SJSA1 (cell line): ENCODE measurements at places on chromosomes 11 and 22.

GRCh38 chr11:89321401-89321800, 143.7 kb downstream of the TYR start:
- DNase-seq = no peak

DNA sequence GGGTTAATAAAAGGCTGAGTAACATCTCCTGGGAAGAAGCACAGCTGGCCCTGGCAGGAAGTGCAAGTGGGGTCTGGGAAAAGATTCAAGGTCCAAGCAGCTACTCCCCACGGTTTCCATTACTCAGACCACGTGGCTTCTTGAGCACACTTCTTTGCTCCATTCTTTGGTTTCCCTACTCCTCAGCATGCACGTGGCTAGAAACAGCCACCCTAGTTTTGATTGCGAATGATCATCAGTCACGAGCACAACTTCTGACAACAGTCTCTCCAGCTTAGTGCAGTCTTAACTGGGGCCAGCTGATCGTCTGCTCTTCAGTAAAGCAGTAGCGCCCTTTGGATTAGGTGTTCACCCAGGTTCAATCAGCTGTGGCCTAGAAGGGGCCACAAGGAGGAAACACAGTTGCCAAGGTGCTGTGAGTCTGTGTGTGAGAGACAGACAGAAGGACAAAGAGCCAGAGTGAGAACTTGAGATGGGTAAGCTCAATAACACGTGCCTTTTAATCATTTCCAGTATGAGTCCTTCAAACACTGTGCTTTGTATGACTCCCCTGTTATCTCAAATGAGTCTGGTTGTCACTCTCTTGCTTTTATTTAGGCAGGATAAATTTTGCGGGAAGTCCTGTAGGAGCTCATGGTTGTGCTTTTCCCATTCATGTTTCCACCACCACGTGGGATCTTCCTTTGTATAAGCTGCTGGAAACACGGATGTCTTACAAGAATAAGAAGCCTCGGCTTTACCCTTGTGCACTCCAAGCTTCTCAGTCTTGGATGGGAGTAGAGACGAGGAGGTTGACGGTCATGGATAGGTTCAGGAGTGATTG, 901 bp upstream of the PARVA start:
- DNase-seq = no peak

DNA sequence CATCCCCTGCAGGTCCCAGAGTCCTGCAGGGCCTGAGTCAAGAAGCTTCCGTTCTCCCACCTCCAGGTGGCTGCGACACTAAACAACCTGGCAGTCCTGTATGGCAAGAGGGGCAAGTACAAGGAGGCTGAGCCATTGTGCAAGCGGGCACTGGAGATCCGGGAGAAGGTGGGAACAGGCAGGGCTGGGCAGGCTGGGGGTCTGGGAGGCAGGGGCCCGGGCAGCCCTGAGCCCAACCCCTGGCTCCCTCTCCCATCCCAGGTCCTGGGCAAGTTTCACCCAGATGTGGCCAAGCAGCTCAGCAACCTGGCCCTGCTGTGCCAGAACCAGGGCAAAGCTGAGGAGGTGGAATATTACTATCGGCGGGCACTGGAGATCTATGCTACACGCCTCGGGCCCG, 4.7 kb upstream of the RAB1B start:
- DNase-seq = no peak

DNA sequence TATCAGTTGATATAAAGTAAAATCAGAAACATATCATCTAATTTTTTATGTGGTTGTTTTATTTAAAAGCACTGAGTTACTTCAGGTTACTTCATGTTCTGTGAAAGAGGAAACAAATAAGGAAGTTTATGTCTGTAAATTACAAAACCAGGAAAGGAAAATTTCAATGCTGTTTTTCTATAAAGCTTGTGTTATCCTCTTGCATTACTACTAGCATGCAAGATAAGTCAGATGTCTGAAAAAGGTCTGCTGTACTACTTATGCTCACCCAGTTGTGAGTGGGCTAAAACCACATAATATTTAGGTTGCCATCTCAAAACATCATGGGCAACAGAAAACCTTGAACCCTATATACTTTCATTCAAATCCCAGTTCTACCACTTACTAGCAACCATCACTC, 121.5 kb downstream of the ATG16L2 start:
- no peak for DNase-seq

GRCh38 chr11:17224727-17225126, 16.9 kb upstream of the PIK3C2A start:
- DNase-seq = no peak

- no peak for DNase-seq
Observed at GRCh38 chr22:46417769-46418168, 82.3 kb downstream of the TRMU start.

- no peak for DNase-seq
Observed at GRCh38 chr11:44761551-44761961, 34.8 kb downstream of the TSPAN18 start.

- no peak for DNase-seq
Observed at GRCh38 chr11:31913985-31914384, 102.9 kb upstream of the PAX6 start.

DNA sequence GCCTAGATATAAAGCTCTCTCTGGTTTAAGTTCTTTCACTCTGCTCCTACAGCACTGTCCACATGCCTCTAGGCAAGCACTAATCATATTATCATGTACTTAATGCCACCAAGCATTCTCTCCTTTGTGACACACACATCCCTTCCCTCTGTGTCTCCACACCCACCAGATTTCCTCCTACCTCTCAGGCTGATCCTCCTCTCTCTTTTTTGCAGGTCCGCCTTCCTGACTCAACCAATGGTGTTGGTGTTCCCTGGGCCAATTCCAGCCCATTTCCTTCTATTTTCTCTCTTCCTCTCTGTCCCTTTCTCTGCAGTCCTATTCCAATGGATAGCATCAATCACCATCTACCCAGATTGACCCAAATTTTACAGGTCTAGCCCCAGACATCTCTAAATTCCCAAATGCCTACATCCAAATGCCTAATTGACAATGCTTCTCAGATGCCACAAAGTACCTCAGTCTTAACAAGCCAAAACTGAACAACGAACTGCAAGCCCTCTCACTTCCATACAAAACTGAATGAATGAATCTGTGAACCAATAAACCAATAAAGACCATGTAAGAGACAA, 504 bp upstream of the ZNF215 start:
- no peak for DNase-seq

- DNase-seq = no peak
Observed at GRCh38 chr22:46244771-46245170, 5.3 kb downstream of the CDPF1 start.

- DNase-seq = no peak
Observed at GRCh38 chr11:94800414-94800813, 32.3 kb downstream of the AMOTL1 start.

GRCh38 chr22:26658161-26658560, 773 bp downstream of the MIAT start:
- no peak for DNase-seq

DNA sequence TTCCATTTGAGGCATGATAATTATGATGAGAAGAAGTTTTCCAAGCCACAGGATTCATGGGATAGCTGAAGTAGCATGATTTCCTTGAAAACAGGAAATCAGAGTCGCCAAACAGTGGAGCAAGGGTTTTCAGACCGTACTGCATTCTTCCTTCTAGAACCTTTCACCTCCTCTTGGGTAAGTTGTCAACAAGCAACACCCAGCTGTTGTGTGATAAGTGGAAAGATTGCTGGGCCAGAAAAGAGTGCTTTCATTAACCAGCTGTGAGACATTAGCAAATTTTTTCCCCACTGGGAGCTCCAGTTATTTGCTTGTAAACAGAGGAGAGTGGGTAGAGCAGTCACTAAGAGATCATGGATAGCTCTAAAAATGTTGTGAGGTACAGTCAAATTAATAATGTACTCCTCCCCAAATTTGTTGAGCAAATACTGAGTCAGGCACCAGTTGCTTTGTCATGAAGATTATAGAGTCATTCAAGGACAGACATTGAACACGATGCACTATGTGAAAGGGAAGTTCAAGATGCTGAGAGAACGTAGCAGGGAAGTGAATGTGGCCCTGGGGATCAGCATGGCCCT, 11.7 kb upstream of the MPEG1 start:
- DNase-seq = no peak

GRCh38 chr11:63916837-63917691, at the start of gene RCOR2:
Gene RCOR2, minus strand, starts transcription at chr11:63917164. Its CDS starts 708 bp downstream, at chr11:63916456.
- peak; percentile 76 for DNase-seq

DNA sequence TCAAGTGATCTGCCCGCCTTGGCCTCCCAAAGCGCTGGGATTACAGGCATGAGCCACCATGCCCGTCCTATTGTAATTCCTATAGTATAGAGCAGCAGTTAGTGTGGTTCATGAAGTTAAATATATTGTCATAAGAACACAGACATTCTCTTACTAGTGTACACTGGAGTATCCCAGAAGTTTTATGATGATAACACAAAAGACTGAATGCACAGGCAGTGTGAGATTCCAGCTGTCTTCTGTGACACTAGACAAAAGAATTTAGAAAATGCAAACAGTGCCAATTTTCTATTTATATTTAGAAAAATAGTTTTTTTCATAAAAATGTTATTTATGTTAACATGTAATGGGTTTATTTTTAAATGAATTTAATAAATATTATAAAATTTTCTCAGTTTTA, 39.4 kb upstream of the RBX1 start:
- no peak for DNase-seq

GRCh38 chr22:40341604-40342003, 4.7 kb upstream of the ADSL start:
- DNase-seq = no peak

- DNase-seq = no peak
Observed at GRCh38 chr11:27786331-27786730, 86.1 kb upstream of the BDNF start.

GRCh38 chr22:26902401-26903029, 245.1 kb downstream of the MIAT start:
- DNase-seq = no peak

- DNase-seq = peak; percentile 67
Observed at GRCh38 chr11:68313574-68314202, 1.3 kb downstream of the LRP5 start.

- DNase-seq = no peak
Observed at GRCh38 chr11:94793002-94793401, 24.8 kb downstream of the AMOTL1 start.

DNA sequence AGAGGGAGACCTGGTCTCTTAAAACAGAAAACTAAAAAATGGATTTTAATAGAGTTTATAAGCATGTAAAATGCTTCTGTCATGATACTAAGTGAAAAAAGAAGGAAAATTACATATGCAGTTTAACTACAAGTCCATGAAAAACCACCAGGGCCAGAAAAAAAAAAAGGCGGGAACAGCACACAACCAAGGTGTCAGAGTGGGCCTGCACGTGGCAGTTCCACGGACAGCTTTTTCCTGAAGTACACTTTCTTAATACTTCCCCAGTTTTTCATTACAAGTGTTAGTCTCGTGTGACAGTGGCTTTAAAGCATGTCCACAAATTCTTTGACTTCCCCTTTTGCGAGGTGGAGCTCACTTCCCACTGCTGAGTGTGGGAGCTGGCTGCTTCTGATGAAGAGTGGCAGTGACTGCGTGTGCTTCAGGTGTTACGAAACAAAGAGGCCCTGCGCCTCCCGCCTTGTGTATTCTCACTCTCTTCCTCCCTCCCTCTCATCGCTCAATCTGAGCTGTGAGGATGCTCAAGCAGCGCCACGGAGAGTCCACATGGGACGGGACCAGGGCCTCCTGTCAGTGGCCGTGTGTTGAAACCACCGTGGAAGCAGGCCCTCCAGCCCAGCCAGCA, 16.4 kb downstream of the PPM1F start:
- peak; percentile 30 for DNase-seq

- DNase-seq = peak; percentile 35
Observed at GRCh38 chr11:74671520-74672196, 59.6 kb downstream of the CHRDL2 start.

- peak; percentile 51 for DNase-seq
Observed at GRCh38 chr11:86551288-86552092, 120.9 kb downstream of the ME3 start.

GRCh38 chr11:32574421-32574820, 9.2 kb upstream of the EIF3M start:
- no peak for DNase-seq

GRCh38 chr11:44726283-44727113, at the start of gene TSPAN18:
Gene TSPAN18, plus strand, starts transcription at chr11:44726962. Its CDS starts 179,455 bp downstream, at chr11:44906417.
- DNase-seq = no peak

DNA sequence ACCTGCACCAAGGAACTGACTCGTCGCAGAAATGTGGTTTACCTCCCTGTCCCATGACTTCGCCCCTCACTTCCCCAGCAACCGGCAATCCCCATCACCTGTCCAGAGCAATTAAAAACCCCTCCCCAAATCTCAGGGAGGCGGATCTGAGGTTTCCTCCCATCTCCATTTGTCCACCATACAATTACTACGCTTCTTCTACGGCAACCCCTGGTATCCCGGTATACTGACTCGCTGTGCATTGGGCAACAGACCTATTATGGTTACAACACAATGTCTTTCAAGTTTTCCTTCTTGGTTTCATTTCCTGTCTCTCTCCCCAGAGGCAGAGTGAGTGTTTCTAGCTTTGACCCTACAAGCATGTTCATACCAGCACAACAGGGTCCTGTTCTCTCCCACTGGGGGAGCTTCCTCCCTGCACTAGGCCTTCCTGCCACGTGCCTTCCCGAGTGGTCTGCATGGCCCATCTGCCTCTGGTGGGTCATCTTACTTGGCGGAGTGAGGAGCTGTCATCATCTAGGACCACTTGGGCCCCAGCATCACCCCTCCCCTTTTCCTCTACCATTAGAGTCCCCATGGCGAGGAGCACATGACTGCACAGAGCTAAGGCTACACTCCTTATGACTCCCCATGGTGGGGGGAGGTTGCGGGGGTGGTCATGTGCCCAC, 30.3 kb upstream of the NAP1L4 start:
- DNase-seq = no peak

DNA sequence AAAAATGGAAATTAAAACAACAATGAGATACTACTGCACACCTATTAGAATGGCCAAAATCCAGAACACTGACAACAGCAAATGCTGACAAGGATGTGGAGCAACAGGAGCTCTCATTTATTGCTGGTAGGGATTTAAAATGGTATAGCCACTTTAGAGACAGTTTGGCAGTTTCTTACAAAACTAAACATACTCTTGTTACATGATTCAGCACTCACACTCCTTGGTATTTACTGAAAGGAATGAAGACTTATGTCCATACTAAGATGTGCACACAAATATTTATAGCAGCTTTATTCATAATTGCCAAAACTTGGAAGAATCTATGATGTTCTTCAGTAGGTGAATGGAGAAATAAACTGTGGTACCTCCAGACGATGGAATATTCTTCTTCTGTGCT, 40.8 kb downstream of the PGM2L1 start:
- DNase-seq = no peak

DNA sequence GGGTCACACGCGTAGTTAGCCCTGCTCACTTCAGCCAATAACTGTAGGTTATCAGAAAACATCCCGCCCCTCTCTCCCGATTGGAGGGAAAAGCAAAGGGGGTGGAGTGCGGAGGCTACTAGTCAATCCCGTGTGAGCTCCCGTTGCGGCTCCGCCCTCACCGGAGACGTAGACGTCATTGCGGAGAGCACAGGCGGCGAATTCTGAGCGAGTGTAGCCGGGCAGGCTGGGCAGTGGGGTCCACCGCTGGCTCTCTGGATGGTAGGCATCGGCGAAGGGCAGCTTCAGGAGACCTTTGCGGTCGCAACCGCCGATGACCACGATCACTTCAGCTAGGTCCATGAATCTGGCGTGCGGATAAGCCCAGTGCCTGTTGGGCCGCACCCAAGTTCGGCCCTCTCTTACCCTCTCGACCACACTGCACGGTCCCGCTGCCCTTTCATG, 4.7 kb downstream of the KLHL35 start:
- no peak for DNase-seq

GRCh38 chr11:35152575-35152974, 13.6 kb downstream of the CD44 start:
- DNase-seq = no peak
